ENCODE measurements at places on chromosomes 5 and 9. TPM values are rescaled to one million over a fixed set of nuclear protein-coding genes. Genes with fewer than 3 reads are reported as not detected.

PCDHB15 gene
- total RNA-seq: not detected

DEPDC1B gene
- total RNA-seq: 21.2 TPM

SCGB3A1 gene
- total RNA-seq: not detected

ARHGEF37 gene
- 0.70 TPM for total RNA-seq

ENTPD2 gene
- total RNA-seq: not detected

PCDHGA3 gene
- not detected for total RNA-seq

FRMPD1 gene
- total RNA-seq: 0.03 TPM

FGFR4 gene
- 1.4 TPM for total RNA-seq

SEMA5A gene
- total RNA-seq: 0.12 TPM

INSL4 gene
- total RNA-seq: not detected

GNA14 gene
- not detected for total RNA-seq

STK32A gene
- not detected for total RNA-seq

RNF183 gene
- total RNA-seq: not detected

PDCD1LG2 gene
- total RNA-seq: 1.4 TPM

CKMT2 gene
- not detected for total RNA-seq

PTCH1 gene
- 9.9 TPM for total RNA-seq

NRG2 gene
- total RNA-seq: not detected

OBP2B gene
- not detected for total RNA-seq

UBE2B gene
- 98.9 TPM for total RNA-seq

GAS1 gene
- 0.12 TPM for total RNA-seq

GABRA1 gene
- not detected for total RNA-seq

TESK1 gene
- 62.1 TPM for total RNA-seq

TEK gene
- not detected for total RNA-seq

IRX2 gene
- not detected for total RNA-seq

SMIM27 gene
- total RNA-seq: 8.7 TPM

IRX4 gene
- not detected for total RNA-seq

TPM2 gene
- total RNA-seq: 4.5 TPM

CDO1 gene
- total RNA-seq: 0.49 TPM

CHSY3 gene
- not detected for total RNA-seq

IRF1 gene
- total RNA-seq: 198 TPM

Data from activated T-helper 1 cell treated with anti-CD3 and anti-CD28 coated beads, Interleukin-12 subunit alpha, Interleukin-12 subunit beta, Interleukin-2, Interleukin-4 antibody, amounts not matched to agents 30 ng/mL and 10 ng/mL and 1 ng/mL, durations not matched to agents 14 hours and 24 hours and 36 hours (primary cell).